ENCODE measurements at places on chromosomes 5 and 9. TPM values are rescaled to one million over a fixed set of nuclear protein-coding genes. Genes with fewer than 3 reads are reported as not detected.

DNA sequence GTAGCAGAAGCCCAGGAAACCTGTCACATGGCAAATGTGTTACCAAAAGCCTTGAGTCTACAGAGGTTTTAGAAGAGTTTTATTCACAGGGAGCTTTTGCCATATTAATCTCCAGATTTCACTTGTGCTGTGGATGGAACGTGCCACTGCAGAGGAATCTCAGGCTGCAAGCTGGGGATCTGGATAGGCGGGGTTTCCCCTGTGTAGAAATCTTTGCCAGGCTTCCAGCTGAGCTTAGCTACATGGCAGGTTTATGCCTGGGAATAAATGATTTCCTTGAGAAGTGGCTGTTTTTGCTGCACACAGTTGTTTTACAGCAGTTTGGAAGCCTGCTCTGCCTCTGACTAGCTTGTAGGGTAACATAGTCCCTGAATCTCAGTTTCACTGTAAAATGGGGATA lies 224.6 kb upstream of the PLPPR1 start:
- no peak for DNase-seq

DNA sequence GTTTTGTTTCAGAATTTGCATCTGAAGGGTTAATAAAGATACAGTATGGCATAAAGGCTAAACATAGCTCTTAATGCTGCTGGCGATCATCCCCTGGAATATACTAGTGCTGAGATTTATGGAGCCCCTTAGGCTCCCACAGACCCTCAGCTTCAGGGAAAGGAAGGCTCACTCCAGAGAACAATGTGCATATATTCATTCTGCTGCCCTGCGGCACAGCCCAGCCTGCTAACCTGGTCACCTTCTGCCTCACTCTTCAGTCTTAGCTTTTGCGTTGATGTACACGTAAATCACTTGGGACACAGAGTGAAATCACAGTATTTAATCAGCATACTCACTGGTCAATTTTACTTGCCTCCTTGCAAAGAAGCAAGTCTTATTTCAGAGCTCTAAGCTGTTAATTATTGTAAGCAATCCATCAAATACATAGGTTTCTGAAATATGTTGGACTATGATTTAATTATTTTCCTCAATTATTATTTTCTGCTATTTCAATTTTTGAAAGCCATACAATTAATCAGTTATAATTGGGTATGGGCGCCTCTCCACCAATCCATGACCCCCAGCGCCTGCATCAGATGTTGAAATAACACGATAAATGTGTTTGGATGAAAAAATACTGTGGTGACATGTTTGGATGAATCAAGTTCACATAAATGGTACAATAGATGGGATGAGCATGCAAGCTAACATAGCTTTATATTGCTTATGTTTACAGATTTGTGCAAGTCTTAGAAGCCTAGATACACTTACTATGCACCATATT lies 11.4 kb upstream of the ACOT12 start:
- DNase-seq: no peak

Gene SGCD
- total RNA-seq: 0.06 TPM

DNA sequence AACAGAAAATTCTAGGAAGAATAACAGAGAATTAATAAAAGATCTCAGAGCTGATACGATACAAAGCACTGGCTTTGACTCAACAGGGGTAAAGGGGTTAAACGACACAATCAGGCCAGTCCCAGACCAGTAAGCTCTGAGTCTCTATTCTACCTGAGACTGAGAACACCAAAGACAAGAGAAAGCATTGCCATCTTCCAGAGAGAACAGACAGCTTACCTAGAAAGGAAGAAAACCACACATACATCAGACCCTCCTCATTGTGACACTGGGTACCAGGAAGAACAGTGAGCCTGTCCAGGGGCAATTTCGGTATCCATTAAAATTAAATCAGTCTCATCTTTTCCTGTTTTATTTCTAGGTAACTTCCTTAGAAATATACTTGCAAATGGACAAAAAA lies 41.1 kb downstream of the MRPL36 start:
- DNase-seq: no peak

GRCh38 chr9:127976498-127976897 lies 4.3 kb downstream of the EEIG1 start:
- no peak for DNase-seq

Gene EQTN
- total RNA-seq: not detected

DNA sequence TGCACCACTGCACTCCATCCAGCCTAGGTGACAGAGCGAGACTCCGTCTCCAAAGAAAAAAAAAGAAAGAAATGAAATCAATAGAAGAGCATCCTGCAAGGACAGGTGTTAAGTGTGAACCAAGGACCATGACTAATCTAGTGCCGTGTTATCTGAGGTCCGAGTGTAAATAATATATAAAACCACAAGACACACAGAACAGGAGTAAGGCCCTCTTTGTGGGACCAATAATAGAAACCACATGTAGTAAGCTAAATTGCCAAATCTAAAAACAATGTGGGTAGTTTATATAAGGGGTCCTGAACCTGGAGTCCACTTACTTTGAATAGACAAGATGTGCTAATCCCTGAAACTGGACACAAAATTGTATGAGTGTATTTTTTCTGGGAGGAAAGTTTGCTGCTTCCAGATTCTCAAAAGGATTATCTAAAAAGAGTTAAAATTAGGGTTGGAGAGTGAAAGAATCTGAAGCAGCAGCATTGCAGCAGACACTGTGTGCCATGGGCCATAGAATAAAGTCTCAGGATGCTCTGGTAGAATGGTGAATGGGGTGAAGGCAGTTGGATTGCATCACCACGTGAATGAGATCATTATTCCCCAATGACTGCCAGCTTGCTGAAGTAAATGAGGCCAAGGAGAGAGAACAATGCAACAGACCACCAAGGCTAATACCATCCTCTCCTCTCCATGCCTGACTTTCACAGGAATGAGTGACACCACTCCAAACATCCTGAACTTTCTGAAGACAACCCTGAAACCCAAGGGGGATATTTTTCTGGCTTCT lies 222.7 kb downstream of the DCP2 start:
- DNase-seq: no peak

Gene SEMA6A
- total RNA-seq: 8.3 TPM

Gene PRR16
- total RNA-seq: 0.23 TPM

GRCh38 chr5:96348536-96348935 lies 84.5 kb downstream of the PCSK1 start:
- DNase-seq: no peak

Gene ATOSB
- total RNA-seq: 14.0 TPM

All from epithelial cell of proximal tubule (primary cell).